Stimulated activated CD8-positive, alpha-beta memory T cell treated with anti-CD3 and anti-CD28 coated beads, Interleukin-2, amount 100 ng/mL, for 1 hour (primary cell): ENCODE measurements at places on chromosomes 2 and 18.

GRCh38 chr2:111148925-111149324, 28.2 kb downstream of the BCL2L11 start:
- DNase-seq = no peak

GRCh38 chr2:128487650-128488387, 169.2 kb upstream of the HS6ST1 start:
- no peak for DNase-seq

DNA sequence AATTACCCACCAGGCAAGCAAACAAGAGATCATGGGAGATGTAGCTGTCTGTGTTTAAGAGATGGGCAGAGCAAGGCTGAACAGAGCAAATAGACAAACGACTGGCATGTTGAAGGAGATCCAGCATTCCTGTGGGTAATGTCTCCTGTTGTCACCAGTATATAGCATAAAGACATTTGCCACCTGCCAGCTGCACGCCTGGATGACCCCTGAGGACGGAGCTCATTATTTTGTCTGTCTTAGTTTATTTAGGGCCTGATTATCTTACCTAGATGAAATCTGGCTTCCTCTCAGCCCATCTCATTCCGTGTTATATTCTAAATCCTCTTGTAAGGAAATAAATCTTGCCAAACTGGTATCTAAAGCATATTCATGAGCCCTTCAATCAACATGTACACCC, 510.3 kb upstream of the LINC00305 start:
- no peak for DNase-seq

DNA sequence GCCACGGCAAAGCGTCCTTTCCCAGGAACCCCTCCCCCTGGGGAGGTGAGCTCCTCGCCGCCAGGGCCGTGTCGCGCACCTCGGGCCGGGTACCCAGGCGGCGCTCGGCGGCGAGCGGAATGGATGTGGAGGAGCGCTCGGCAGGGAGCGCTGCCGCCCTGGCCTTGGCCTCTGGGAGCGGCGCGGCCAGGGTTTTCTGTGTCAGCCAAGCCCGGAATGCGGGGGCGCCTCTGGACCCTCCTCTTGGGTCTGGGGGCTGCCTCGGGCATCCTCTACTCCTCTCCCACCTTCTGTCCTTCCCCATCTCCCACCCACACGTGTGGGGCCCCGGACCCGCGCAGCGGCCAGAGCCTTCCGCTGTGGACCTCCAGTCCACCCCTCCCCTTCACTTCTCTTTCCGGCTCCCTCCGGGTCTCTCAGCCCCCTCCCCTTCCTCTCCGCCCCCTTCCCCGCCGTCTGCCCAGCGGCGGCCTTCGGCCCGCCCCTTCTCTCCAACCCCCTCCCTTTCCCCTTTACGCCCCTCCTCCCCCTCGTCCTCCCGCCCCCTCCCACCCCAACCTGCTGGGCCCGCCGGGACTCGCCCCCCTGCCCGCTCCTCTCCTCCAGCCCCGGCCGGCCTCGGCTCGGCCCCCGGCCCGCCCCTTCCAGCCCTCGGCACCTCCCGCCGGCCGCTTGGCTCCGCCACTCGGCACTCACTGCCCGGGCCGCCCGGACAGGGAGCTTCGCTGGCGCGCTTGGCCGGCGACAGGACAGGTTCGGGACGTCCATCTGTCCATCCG, at the start of gene MERTK:
TSS of gene MERTK (plus strand) at position 684 of the 779 bp plus-strand sequence. CDS start 129 bp downstream, outside the sequence.
- DNase-seq = peak; percentile 13

DNA sequence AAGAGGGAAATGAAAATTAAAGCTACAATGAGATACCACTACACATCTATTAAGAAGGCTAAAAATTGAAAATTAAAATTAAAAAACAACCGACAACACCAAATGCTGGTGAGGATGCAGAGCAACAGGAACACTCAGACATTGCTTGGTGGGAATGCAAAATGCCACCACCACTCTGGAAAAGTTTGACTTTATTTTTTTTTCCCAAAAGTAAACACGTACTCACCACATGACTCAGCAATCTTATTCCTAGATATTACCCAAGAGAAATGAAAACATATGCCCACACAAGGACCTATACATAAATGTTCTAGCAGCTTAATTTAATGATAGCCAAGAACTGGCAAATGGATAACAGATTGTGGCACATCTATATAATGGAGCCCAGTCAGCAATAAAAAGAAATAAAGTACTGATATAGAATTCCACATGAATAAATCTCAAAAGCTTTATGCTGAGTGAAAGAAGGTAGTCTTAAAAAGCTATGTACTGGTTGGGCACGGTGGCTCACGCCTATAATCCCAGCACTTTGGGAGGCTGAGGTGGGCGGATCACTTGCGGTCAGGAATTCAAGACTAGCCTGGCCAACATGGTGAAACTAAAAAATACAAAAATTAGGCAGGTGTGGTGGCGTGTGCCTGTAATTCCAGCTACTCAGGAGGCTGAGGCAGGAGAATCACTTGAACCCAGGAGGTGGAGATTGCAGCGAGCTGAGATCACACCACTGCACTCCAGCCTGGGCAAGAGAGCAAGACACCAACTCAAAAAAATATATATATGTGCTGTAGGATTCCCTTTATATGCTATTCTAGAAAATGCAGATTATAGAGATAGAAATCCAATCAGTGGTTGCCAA, 4.2 kb upstream of the PROC start:
- DNase-seq = no peak

DNA sequence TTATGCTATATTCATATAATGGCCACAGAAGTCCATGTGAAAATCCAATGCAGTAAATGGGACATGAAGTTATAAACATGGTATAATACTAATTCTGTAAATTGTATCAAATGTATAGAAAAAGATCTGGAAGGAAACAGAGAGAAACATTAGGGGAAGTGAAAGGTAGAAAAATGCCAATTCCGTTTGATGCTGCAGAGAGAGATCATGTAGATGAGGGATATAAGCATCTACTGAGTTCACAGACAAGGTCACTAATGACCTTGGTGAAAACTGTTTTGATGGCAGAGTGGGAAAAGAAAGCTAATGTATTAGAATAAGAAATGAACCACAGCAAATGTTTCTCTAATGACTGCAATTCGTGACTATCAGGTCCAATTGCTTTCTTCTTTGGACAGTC, 56.0 kb downstream of the BARD1 start:
- no peak for DNase-seq

DNA sequence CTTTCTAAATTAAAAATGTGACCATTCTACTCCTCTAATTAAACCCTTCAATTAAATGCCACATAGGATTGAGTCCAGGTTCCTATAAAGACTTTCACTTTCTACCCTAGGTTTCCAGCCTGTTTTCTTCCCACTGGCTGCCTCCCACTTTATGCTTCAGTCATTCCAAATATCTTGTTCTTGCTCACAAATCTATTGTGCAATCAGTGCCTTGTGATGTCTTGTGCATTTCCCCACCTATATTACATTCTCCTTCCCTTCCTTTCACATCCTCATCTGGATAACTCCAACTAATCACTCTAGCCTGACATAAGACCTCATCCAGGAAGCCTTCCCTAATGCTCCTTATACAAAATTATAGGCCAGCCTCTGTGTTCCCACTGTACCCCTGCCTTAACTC, 281.7 kb upstream of the LRATD1 start:
- DNase-seq = no peak

DNA sequence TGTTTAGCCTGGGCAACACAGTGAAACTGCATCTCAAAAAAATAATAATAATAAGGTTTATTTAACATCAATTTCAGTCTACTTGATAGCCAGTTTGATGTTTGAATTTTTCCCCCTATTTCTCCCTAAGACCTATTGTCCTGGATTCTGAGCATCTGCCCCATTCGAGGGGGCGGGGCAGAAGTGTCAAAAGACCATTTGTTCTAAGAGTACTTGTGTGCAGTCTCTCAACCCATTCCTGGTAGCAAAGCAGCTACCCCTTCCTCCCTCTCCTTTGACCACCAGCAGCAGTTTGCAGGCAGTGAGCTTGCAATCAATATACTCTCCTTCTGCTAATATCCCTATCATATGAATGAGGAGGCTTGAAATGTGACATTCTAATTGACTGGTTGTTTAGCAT, 71.9 kb downstream of the VWC2L start:
- no peak for DNase-seq

- DNase-seq = no peak
Observed at GRCh38 chr2:237955640-237956401, 11.0 kb upstream of the UBE2F start.

- DNase-seq = no peak
Observed at GRCh38 chr18:74862094-74862493, 264.4 kb downstream of the ZNF407 start.

DNA sequence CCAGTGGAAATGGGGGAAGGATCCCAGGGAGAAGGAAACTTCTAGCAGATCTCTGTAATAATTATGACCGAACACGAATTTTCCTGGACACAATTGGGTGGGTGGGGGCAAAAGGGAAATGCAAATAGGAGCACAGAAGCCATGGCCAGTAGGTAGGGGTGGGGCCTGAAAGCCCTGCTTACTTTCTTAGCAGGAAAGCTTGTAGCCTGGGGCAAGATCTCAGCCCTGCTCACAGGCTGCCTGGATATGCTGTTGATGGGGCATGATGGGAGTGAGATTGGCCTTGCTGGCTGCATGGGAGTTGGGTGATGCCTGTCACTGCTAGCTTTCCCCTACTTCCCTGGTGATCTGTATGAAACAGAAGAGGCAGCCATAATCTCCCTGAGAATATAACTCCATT, 45.9 kb upstream of the SPOPL start:
- no peak for DNase-seq

DNA sequence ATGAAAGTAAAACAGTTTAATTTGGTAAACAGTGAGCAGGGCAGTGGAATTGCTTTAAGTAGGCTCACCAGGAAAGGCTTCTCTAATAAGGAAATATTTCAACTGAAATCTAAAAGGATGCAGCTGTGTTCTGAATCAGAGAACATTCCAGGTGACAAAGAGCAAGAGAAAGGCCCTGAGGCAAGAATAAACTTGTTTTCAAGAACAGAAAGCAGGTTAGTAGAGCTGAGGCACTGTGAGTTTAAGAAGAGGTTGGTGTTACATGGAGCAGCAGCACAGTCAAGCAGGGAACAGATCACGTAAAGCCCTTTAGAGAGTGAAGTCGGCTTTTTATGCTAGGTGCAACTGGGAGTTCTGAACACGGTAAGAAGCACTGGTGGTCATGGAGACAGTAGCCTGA, 57.0 kb upstream of the SCN1A start:
- DNase-seq = no peak

GRCh38 chr18:13051159-13051558, 60.0 kb downstream of the CEP192 start:
- no peak for DNase-seq

GRCh38 chr2:68030529-68030928, 32.3 kb downstream of the C1D start:
- DNase-seq = no peak

DNA sequence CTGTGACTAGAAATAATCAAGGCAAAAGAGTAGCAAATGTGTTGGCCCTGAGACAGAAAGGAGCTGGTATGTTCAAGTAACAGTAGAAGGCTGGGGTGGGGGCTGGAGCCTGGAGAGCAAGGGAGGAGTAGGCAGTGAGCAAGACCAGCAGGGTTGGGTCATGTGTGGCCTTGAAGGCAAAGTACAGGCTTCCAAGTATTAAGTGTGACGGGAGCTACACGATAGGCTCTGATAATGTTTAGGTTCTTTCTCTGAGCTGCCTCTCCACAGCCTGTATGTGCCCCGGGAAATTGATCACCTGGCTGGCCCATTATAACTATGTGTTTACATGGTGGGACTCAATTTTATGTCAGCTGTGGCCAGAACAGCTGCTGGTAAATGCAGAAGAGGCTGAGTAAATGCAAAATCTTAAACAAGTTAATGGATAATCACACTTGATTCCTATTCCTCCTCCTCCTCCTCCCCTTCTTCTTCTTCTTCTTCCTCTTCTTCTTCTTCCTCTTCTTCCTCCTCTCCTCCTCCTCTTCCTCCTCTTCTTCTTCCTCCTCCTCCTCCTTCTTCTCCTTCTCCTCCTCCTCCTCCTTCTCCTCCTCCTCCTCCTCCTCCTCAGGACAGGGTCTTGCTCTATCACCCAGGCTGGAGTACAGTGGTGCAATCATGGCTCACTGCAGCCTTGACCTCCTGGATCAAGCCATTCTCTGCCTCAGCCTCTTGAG, 9.3 kb downstream of the IL1F10 start:
- DNase-seq = no peak

GRCh38 chr2:69453475-69454129, 16.4 kb upstream of the NFU1 start:
- no peak for DNase-seq

GRCh38 chr2:73250872-73251846, 17.1 kb downstream of the CCT7 start:
- DNase-seq = no peak

DNA sequence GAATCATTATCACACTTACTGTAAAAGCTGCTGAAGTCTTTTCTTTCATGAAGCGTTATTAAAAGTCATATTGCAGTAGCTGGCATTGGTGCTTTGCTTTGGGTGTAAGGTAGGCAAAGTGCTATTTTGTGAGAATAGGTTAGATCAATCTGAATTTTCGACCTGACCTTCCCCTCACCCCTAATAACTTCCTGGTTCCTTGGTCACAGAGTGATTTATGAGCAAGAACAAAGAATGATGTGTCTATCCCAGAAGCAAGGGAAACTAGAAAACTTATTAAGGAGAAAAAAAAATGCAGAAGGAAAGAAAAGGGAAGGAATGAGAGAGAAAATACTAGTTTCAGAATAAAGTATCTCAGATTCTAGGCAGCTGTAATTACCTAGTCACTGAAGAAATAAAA, 163.1 kb upstream of the MEIS1 start:
- DNase-seq = no peak

- no peak for DNase-seq
Observed at GRCh38 chr18:61394983-61395382, 61.8 kb downstream of the CDH20 start.

- no peak for DNase-seq
Observed at GRCh38 chr2:196262606-196263005, 91.2 kb upstream of the STK17B start.

DNA sequence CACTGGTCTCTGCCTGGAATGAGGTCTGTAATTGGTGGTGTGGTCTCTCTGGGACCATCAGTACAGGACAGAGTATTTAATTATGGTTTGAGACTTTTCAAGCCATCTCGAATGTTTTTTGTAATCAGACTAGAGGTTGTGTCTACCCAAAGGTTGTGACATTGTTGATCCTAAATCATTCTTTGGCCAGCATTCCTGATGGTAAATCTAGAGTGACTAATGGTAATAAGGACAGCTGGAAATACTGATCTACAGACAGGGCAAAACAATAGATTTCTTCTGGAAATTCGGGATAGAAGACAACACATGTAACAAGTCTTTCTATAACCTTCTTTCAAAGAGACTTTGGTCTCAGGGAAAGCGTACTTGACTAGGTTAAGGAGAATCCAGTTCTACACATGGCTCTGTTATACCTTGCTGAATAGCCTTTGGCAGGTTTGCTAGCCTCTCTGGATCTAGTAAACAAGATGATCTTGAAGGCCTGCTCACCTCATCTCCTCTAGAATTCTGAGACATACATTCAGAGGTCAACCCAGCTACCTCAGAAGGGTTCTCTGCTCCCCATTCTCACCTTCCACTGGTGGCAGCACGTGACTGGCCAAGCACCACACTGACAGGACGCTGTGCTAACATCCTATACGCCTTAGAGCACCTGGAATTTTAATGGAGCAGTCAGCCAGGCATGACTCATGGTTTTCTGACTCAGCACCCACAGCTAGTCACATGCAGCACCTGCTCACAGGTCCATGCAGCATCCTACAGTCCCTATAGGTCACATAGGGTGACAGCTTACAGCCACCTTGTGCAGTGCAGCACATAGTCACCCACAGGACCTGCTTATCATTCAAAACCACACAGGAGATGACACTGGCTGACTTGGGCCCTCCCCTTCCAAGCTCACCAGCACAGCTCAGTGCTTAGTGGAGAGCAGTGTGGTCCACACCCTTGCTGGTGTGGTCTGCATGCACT, 12.2 kb downstream of the PLB1 start:
- DNase-seq = peak; percentile 5
